ENCODE measurements at places on chromosomes 6 and 20. TPM values are rescaled to one million over a fixed set of nuclear protein-coding genes. Genes with fewer than 3 reads are reported as not detected.

The CD83 gene
- total RNA-seq: 23.1 TPM

The DNAH8 gene
- under 0.01 TPM for total RNA-seq

The ESR1 gene
- total RNA-seq: 44.2 TPM

The CLIC5 gene
- 0.86 TPM for total RNA-seq

The CRYBG1 gene
- total RNA-seq: 7.4 TPM

The TRIM40 gene
- not detected for total RNA-seq

The WFDC12 gene
- not detected for total RNA-seq

The TBX18 gene
- 1.3 TPM for total RNA-seq

DNA sequence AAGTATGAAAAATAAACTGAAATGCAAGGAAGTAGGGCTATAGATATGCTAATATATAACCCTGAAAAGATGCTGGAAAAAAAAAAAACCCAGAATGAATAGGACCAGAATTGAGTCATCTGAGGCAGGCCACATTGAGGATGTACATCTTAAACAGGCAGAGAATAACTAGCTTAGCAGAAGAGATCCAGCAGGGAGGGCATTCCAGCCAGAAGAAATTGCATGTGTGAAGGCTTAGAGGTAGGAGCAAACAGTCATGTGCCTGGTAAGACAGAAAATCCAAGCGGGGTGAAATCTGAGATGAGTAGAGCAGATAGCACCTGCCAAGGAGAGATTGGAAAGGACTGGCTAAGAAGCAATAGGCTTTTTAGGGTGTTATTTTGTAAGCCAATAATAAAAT is 2.6 kb downstream of the COL19A1 start:
- DNase-seq: no peak

GRCh38 chr6:21993841-21994240 is 303.0 kb downstream of the PRL start:
- DNase-seq: no peak

GRCh38 chr6:113632220-113632864 is 224.8 kb upstream of the MARCKS start:
- no peak for DNase-seq

DNA sequence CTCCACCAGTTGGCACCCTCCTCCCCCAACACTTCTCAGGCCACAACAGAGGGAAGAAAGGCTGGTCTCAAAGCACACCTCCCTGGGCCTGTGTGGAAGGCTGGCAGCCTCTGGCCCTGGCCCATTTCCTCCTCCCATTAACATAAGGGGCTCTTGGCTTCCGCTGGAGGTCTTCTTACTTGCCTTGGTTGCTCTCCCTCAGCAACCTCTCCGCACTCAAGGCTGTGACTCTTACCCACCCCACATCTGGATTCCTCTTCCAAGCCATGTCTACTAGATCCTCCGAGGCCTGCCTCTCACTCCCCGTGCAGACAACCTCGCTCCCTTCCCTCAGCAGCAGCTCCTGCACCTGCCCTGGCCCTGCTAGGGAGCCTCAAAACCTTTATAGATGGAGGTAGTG is 112.2 kb upstream of the PRND start:
- no peak for DNase-seq

GRCh38 chr6:64288351-64288750 is 652.7 kb downstream of the PHF3 start:
- DNase-seq: no peak

- no peak for DNase-seq
Measured at GRCh38 chr6:15608396-15608795, 54.4 kb downstream of the DTNBP1 start.

GRCh38 chr6:118993803-118994251 is 58.9 kb upstream of the MCM9 start:
- no peak for DNase-seq

DNA sequence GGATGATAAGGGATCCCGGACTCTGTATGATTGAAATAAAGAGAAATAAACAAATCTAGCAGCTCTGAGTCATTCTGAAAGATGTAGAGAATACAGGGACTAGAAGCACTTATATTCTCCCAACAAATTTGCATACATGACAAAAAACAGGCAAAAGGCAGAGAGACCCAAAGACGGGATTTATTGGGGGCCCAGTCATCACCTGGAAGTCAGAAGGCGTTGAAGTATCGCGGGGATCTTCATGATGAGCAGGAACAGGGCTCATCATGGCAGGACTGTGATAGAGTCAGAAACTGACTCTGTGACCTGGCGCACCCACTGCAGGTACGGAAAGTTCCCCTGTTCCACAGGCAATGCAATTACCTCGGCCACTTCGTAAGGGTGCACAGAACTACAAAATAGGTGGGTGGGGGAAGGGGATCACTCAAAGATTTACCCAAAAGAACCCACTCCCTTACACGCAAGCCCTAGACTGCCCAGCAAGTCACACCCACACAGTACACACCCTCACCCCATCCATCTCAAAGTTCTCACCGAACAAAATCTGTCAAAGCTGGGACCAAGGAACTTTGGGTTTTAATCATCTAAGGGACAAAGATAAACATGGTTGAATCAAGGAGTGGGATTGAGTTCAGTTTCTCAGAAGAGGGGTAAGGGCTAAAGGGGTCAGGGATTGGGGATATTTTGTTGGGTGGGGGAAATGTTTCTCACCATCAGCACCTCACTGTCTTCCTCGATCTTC is 1.4 kb downstream of the CUTA start:
- DNase-seq: no peak

DNA sequence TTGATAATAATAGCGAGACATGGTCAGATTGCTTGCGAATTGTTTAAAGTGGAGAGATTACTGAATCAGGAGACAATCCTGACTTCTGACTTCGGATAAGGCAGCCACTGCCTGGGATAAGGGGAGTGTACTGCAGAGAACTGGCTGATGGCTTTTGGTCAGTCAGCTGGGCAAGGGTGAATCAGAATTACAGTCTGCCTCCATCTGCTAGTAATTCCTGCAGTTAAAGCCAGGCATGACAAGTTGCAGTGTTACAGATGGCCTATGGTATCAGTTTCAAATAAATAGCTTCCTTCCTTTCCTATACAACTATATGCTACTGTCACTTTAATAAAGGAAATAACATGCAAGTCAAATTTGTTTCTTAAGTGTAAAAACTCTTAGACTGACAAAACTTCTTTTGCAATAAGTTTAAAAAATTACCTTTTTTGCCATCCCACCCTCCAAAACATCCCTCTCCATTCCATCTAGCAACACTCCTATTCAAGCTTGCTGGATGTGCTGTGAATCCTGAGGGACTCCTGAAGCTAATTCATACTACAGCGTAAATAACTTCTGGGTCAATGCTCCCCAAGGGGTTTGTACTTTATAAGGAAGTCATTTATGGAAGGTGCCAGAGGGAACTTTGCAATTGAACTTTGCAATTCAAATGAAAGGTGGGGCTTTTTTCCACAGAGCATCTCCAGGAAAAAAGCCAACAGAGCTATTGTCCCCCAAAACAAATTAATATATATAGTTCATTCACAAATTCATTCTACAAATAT is 245.2 kb downstream of the ADGRB3 start:
- DNase-seq: no peak

DNA sequence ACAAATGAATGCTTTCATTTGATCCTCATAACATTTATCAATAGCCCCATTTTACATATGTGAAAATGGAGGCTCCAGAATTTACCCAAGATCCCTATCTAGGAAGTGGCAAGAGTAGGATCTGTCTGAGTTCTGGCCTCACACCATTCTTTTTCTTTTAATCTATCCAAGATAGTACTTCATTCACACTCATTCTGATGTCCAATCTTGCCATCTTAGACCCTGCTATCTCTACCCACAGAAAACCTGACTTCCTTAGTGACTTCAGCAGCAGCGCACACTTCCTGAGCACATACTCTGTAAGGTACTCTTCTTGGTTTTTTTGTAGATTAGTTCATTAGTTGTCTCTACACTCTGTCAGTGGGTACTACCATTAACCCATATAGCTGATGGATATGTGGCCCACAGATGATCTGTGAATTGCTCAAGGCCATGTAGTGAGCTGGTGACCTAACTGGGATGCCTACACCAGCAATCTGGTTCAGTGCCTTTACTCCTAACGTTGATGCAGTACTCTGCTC is 36.3 kb downstream of the COX4I2 start:
- DNase-seq: no peak

GRCh38 chr6:45556828-45557227 is 179.1 kb upstream of the SUPT3H start:
- peak; percentile 41 for DNase-seq

DNA sequence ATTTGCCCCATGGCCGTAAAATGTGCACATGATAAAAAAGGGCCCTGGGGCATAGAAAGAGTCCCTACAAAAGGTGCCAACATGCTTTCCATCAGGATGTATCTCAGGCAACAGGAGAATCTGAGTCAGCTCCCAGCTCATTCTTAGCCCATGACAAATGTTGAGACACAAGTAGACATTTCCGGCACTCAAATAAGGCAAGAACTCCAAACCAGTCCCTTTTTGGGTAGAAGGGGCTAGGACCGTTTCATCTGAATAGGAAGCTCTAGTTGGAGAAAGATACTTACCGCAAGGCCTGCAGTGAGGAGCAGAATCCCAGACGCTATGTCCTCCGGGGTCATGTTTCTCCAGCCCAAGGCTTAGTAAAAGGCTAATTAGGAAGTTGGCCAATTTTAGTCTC is 261.0 kb upstream of the RIN2 start:
- DNase-seq: no peak

- DNase-seq: no peak
Measured at GRCh38 chr6:121677571-121677970, 242.1 kb downstream of the GJA1 start.

GRCh38 chr20:3315136-3315535 is 76.1 kb upstream of the SLC4A11 start:
- no peak for DNase-seq

DNA sequence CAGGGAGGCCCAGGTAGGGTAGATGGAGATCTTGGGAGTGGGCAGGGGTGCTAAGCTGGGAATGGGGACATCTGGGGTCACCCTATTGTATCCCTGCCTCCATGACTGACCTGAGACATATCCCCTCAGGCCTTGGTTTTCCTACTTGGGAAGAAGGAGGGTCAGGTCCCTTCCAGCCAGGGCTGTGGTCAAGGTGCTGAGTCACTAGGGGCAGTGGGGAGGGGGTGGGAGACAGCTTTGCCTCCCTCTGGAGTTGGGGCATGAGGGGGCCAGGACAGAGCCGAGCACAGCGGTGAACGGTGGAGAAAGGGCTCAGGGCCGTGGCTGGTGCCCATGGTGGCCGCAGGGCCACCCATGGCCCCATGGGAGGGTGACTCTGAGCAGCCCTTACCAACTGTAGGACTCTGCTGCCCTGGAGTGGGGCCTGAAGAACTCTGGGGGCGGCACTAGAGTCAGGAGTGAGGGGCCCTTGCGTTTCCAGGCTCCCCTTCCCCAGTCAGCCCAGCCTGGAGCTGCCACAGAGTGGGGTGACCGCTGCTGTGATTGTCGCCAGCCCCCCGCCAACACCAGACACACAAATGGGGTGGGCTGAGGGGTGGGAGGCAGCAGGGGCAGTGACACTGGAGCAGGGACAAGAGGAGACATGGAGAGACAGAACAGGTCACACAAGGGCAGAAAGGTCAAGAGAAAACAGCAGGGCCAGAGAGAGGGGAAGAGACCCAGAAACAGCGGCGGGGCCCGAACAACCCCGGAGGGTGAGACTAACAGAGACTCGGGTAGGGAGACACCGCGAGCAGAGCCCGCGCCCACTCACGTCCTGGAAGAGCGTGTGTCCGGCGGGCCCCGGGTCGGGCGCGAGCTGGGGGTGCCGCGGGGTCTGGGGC is 576 bp downstream of the NECAB3 start:
- no peak for DNase-seq

GRCh38 chr6:26223228-26223627 is 136.0 kb downstream of the HFE start:
- no peak for DNase-seq

DNA sequence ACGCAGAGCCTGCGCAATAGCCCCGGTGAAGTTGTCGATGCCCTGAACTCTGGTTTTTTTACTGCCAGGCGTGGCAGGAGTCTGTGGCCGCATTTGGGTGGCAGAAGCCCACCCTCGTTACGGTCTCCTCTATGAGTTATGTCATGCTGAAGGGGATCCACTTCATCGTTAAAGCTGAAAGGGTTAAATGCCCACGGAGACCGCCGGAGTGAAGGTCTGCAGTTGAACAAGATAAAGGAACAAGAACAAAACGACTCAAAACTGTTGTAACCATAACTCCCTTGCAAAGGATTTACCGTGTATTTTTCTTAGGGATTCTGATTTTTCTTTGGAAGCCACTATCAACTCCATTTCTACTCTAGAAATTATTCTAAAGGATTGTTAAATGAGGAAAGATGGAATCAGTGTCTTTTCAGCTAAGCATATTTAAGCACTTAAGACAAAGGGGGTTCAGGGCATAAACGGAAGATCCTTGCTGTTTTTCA is 501 bp upstream of the ELOVL5 start:
- no peak for DNase-seq

GRCh38 chr6:107718341-107718740 is 105.8 kb downstream of the SCML4 start:
- no peak for DNase-seq

- no peak for DNase-seq
Measured at GRCh38 chr6:15413466-15414234, 167.8 kb downstream of the JARID2 start.

DNA sequence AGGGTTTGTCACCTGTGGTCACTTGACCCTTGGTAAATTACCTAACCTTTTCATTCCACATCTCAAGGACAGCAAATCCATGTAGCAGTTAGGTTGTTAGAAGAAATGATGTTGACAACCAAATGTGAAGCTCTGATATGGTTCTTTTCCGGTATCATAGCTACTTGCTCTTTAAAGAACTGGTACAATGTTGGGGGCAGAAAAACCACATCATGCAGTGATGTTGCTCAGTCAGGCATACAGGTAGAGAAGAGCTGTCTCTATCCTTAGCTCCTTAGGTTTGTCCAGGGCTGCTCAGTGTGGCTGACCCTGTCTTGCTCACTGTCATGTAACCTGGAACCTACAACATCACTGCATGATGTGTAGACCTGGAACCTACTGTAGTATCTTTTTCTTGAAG is 135.5 kb downstream of the LRRC1 start:
- no peak for DNase-seq

- no peak for DNase-seq
Measured at GRCh38 chr6:27091661-27092315, 155.7 kb upstream of the PRSS16 start.

All from ovary (tissue), 10 donors.